Hematopoietic multipotent progenitor cell treated with erythropoietin and hydrocortisone succinate and interleukin-3 and kit ligand, for 4 days (in vitro differentiated cells): ENCODE measurements at places on chromosomes 4 and X.

DNA sequence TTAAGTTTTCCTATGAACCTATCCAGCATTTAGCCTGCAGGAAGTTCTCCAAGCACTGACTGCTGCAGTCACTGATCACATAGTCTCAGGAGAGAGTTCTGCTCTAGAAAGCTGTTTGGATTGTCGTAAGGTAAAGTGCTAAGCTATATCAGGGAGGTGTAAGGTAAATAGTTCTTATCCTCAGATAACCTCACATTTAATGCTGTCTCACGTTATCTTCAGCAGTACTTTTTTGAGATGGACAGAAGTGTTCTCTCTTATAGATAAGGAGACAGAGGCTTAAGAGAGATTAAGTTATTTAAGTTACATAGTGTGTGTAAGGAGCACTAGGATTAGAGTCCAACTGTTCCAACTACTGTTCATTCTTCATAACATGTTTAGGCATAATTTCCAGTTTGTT lies 77.9 kb downstream of the STIM2 start:
- peak; percentile 25 for DNase-seq

- peak; percentile 66 for DNase-seq
These were observed 3.3 kb downstream of the CXCL1 start for GRCh38 chr4:73872316-73873108.

DNA sequence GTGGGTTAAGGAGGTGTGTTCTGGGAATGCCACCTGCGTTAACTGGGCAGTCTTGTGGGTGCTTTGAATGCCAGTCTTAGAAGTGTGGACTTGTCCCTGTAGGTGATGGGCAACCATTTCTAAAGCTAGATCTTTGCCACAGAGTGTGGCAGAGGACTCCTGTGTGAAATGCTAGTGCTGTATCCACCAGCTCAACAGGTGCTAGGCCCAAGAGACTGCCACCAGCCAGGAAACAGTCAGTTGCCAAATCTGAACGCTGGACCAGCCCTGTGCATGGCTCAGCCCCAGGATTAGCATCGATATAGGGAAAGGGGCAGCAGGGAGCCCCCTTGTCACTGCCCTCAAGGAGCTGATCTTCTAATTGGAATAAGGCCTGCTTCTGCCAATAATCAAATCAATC lies 35.3 kb downstream of the STARD8 start:
- DNase-seq = no peak

DNA sequence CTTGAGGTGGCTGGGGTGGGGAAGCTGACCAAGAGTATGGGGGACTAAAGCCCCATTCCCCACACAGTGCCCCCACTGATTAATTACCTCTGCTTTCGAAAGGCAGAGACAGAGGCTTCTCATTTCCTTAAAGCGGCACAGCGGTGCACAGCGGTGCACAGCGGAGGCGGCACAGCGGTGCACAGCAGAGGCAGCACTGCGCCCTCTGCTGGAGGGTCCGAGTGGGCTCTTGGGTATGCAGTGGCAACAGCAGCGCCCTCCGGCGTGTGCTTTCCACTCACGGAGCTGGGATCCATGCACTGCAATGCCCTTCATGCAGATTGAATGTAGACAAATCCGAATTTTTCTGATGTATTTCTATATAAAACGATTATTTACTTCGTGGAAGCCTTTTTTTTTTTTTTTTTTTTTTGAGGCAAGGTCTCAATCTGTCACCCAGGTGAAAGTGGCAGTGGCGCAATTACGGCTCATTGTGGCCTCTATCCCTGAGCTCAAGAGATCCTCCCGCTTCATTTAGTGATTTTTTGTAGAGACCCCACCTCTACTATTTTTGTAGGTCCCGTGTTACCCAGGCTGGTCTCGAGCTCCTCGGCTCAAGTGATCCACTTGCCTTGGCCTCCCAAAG lies 19.7 kb upstream of the PRPS2 start:
- peak; percentile 87 for DNase-seq

- DNase-seq = no peak
These were observed 37.6 kb downstream of the SRPX2 start for GRCh38 chrX:100681599-100681998.

DNA sequence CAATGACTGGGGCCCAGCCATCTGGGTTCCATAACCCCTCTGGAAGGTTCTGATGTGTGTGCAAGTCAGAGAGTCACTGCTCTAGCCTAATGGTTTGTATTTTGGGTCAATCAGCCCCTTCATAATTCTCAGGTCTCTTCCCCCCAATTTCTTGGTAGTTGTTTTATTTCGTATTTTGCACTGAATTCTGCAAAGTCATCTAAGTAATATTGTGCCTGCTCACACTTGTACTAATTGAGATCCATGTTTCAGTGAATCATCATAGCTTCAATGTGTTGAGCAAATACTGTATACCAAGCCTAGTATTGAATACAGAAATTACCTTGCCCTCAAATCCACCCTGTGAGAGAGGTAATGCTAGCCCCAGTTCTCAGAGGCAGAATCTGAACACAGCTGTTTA lies 28.0 kb upstream of the TBL1X start:
- DNase-seq = no peak
